ENCODE measurements at places on chromosomes 6 and 20.

DNA sequence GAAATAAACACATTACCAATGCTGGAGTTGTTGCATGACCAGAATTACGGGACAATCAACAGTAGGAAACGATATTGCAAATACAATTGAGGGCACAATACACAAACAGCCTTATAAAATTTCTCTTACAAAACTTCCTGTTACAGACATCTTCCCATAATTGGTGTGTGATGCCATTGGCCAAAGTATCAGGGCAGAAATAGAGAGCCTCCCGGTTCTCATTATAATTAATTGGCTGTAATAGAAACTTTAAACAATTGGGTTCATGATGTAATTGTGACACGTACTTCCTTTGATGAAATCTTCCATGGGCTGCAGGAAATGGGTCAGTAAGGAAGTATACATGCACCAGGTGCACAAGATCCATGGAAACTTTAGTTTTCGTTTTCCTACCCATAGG is 40.3 kb upstream of the RALGAPA2 start:
- no peak for DNase-seq

- DNase-seq, result no peak
Observed at GRCh38 chr6:165664559-165665383, 1.7 kb upstream of the PDE10A start.

- no peak for DNase-seq
Observed at GRCh38 chr6:106886922-106887797, 87.4 kb downstream of the CD24 start.

DNA sequence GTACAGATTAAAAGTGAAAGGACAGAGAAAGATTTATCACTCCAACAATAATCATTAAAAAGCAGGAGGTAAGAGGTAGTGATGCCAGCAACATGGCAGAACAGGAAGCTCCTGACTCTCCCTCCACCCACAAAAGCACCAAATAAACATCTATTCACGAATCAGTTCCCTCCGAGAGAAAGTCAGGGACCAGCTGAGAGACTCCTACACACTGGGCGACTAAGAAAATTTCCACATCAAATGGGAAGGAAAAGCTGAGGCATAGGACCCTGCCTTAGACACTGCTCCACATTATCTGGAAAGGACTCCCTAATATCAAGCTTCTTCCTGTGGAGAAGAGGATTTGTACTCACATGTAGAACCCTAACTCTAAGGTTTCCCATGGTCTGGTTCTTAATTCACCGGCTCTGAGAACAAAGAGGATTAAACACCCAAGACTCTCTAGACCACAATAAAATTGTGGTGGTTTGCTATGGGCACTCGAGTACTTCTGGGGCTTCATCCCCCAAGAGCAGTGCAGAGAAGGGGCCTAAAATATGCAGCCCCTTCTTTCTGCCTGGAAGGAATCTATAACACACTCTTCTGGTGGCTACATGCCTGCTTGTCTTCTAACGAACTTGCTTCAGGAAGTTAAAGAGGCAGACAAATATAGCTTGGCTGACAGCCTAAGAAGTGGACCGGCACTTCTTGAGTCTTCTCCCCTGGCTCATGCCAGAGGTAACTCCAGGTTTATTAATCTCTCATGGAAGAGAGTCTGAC is 29.4 kb upstream of the ASF1A start:
- no peak for DNase-seq

GRCh38 chr6:121593011-121593641 is 157.7 kb downstream of the GJA1 start:
- no peak for DNase-seq

- DNase-seq, result no peak
Observed at GRCh38 chr6:37620519-37620918, 77.2 kb downstream of the MDGA1 start.

GRCh38 chr6:128057946-128058345 is 157.1 kb upstream of the THEMIS start:
- no peak for DNase-seq

DNA sequence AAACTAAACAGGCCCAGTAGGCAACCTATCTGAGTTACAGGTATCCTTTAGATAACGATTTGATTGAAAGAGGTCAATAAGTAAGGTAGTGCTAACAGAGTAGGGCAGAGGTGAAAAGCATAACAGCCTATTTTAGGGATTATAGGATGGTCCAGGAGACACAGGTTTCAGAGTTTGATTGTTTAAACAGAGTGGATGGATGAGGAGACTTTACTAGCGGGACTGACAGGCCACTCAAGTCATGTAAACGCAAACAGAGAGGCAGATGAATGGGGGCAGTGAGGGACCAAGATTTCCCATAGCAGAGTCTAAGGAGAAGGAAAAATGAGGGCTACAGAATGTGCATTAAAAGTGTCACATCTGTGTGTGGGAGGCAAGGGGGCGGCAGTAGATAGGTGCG is 4.8 kb downstream of the NEDD9 start:
- DNase-seq, result no peak

GRCh38 chr6:147071776-147072175 is 132.4 kb upstream of the STXBP5 start:
- no peak for DNase-seq

DNA sequence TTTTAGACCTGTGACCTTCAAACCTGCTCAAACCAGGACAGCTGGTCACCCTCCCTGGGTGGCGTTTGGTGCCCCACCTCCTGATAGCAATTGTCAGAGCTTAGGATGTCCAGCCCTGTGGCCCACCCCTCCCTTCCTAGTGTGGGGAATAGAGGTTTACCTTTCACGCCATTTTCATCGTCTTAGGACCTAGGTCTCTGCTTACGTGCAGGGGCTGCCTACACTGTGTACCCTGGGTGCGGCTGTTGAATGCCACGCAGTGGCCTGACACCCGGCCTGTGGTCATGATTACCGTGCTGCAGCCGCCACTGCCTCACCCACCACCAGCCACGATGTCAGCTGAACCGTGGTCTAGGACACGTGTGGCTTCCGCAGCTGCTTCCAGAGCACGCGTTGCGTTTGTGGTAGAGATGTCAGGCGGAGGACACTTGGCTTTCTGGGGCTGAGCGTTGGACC is 157.3 kb downstream of the DTNBP1 start:
- no peak for DNase-seq

DNA sequence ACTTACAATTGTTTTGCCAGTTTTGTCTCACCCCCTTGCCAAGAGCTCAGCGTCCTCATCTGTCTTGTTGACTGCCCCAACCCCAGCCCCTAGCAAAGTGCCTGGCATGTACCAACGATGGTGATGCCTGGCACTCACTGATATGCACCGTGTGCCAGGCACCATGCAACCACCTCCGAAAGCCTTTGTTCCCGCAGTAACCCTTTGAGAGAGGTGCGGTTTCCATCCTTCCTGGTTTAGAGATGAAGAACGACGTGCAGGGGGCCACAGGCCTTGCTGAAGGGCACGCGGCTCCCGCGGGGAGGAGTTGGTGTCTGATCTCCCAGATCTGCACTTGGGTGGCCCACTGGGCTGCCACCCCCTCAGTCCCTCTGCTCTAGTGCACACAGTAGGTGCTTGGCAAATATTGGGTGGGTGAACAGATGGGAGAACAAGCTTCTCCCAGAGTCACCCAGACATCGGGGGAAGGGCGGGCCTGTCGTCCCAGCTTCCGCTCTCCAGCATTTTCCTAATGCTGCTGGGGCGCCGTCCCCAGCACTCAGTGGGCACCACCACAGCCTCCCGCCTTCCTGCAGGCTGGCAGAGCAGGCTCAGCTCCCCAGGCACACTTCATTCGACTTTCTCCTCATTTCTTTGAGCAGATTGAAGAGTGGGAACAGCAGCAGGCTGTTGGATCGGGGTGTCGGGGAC is 35.3 kb downstream of the DLGAP4 start:
- DNase-seq, result no peak

DNA sequence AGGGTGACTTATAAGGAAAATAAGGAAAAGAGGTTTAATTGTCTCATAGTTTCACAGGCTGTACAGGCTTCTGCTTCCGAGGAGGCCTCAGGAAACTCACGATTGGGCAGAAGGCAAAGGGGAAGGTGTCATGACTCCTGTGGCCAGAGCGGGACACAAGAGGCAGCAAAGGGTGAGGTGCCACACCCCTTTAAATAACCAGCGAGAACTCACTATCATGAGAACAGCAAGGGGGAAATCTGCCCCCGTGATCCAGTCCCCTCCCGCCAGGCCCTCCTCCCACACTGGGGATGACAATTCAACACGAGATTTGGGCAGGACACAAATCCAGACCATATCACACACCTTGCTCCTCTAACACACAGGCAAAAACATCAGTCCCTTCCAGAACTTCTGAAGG is 254.0 kb downstream of the DLL1 start:
- no peak for DNase-seq

GRCh38 chr6:169793408-169793807 is 42.0 kb downstream of the ERMARD start:
- no peak for DNase-seq

- DNase-seq, result no peak
Observed at GRCh38 chr20:45969712-45970634, 2.0 kb downstream of the ZNF335 start.

DNA sequence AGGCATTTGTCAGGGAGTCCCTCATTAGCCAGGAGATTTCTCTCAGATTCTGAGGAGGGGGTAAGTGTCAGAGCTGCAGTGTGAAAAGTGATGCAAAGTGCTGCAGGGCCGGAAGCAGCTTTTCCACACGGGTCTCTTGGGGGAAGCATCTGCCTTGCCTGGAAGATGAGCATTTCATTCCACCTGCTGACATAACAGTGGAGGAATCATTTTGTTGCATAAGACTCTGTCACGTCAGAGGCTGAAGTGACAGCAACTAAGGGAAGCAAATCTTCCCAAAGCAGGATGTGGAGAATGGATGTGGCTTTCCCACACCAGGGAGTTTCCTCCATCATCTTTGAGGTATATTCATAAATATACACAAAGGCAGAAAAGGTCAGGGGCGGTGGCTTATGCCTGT is 22.8 kb downstream of the DCBLD1 start:
- DNase-seq, result no peak

GRCh38 chr20:51898788-51899187 is 96.5 kb upstream of the SALL4 start:
- no peak for DNase-seq

DNA sequence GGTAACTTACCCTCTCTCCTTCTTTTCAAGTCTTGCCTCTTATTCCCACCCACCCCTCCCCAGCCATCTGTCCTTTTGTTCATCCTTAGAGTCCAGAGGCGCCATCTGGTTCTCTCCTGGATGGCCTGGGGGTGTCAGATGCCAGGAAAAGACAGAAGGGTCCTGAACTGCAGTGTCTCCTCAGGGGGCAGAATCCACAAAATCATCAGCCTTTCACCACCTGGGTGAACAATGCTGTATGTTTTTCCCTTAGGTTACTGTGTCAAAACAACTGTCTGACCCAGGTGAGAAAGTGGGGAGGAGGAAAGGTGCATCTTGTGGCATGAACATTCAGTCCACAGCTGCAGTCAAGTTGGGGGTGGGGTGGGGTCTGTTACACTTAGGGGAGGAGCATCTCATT is 47.9 kb upstream of the FYN start:
- no peak for DNase-seq

GRCh38 chr6:139882234-139882633 is 507.8 kb upstream of the CITED2 start:
- DNase-seq, result no peak

DNA sequence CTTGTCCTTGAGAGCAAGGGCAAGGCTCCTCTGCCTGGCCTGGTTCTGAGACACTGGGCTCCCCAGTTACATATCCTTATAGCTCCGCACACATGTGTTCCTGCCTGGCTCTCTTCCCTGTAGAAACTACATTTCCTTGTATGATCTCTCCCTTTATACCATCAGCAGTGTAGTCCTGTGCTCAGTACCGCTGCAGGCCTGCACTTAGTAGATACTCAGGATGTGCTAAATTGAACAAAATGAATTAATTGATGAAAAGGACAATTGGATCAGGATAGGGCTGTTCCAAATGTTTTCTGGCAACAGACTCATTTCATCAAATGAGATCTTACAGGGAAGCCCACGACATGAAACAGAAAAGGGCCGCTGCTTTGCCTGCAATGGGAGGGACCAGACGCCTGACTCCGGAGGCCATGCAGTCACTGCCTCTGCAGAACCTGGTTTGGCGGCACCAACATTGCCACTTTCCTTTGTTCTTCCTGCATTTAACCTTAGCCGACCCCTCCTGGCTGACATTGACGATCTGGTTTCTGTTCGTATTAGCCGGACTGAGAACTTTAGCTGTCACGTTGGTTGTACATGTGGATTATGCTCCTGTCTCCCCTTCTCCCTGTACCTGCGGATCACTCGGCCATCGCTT is 53.3 kb downstream of the CHMP4B start:
- DNase-seq, result no peak

DNA sequence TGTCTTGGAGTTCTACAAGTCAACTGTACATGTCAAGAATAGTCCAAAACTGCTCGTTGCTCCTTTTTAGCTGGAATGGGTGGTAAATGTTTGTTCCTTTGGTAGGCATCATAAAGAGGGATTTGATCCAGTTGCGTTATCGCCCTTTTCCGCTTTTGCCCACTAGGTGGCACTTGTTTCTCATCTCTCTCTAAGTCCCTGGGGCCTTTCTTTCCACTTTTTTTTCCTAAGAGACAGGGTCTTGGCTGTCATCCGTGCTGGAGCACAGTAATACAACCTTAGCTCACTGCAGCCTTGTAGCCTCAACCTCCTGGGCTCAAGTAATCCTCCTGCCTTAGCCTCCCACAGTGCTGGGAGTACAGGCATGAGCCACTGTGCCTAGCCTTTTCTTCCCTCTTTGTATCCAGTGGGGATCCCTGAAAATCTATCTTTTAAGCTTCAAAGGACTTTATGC is 20.7 kb downstream of the GTPBP2 start:
- DNase-seq, result no peak

DNA sequence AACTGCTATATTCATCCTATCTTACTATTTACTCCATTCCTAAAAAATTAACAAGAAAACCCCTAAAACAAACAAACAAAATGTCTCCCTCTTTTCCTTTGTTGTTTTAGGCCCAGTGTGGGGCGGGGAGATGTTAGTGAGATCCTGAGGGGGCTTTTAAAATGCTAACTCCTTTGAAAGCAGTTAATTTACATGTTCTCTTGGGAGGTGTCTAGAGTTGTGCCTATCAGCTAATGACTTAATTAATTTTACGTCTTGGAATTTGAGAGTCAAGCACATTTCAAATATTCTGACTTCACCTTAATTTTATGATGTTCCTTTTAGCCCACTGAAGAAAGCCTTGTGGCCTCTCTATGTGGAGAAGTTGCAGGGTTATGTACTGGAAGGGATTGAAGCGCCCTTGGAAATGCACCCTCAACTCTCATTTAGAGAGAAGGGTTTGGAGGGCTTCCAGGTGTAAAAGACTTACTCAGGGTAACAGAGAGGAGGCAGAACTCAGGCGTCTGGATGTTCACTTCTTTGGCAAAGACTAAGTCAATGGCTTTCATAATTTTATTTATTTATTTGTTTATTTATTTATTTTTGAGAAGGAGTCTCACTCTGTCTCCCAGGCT is 4.9 kb downstream of the SASH1 start:
- DNase-seq, result no peak

GRCh38 chr6:4159491-4159890 is 24.1 kb upstream of the ECI2 start:
- DNase-seq, result no peak

- DNase-seq, result no peak
Observed at GRCh38 chr6:163772701-163773100, 358.2 kb downstream of the QKI start.

GRCh38 chr20:57395111-57395966 is 4.1 kb downstream of the RBM38 start:
- no peak for DNase-seq
